ENCODE measurements at places on chromosomes 4 and X. TPM values are rescaled to one million over a fixed set of nuclear protein-coding genes. Genes with fewer than 3 reads are reported as not detected.

GRCh38 chr4:118033148-118034052, 886 bp upstream of the NDST3 start:
- H3K4me3 ChIP-seq = no peak overlapping the region
- peaks cover 28% of the 10 kb centered on the region for H3K27me3 ChIP-seq
- no peaks in the 10 kb centered on the region for H3K36me3 ChIP-seq
- DNase-seq = no peak

- H3K36me3 ChIP-seq = no peaks in the 10 kb centered on the region
- no peak overlapping the region for H3K27ac ChIP-seq
- no peaks in the 10 kb centered on the region for H3K4me1 ChIP-seq
These were observed 615.6 kb downstream of the CENPC start for GRCh38 chr4:66929748-66930147.

GRCh38 chr4:86452924-86453531, 93.2 kb upstream of the MAPK10 start:
- H3K4me1 ChIP-seq = no peaks in the 10 kb centered on the region
- H3K36me3 ChIP-seq = no peaks in the 10 kb centered on the region
- no peak overlapping the region for H3K27ac ChIP-seq
- H3K4me3 ChIP-seq = no peak overlapping the region

- H3K36me3 ChIP-seq = no peaks in the 10 kb centered on the region
- no peak overlapping the region for H3K4me3 ChIP-seq
- H3K27ac ChIP-seq = no peak overlapping the region
- no peaks in the 10 kb centered on the region for H3K27me3 ChIP-seq
These were observed 221.7 kb downstream of the ARHGAP24 start for GRCh38 chr4:85696661-85697060.

DNA sequence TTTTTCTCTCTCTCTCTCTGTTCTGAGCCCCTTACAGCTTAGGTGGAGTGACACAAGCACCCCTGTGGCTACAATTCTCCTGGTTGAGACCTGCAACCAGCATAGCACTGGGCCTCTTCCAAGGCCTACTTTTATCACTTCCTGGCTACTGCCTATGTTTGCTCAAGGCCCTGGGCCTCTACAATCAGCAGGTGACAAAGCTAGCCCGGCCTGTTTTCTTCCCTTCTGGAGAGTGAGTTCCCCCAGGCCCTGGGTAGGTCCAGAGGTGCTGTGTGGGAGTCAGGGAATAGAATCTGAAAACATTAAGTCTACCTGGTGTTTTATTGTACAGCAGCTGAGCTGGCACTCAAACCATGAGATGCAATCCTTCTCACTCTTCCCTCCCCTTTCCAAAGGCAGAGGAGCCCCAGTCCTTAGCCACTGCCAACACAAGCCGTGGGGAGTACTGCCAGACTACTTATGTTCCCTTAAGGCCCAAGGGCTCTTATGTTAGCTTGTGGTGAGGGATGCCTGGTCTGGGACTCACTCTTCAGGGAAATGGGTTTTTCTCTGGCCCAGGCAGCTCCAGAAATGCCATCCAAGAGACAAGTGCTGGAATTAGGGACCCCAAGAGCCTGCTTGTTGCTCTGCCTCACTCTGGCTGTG, 23.8 kb upstream of the MAGEC3 start:
- no peaks in the 10 kb centered on the region for H3K27me3 ChIP-seq
- no peaks in the 10 kb centered on the region for H3K36me3 ChIP-seq
- H3K27ac ChIP-seq = no peak overlapping the region
- H3K4me3 ChIP-seq = no peak overlapping the region
- no peak for DNase-seq

DNA sequence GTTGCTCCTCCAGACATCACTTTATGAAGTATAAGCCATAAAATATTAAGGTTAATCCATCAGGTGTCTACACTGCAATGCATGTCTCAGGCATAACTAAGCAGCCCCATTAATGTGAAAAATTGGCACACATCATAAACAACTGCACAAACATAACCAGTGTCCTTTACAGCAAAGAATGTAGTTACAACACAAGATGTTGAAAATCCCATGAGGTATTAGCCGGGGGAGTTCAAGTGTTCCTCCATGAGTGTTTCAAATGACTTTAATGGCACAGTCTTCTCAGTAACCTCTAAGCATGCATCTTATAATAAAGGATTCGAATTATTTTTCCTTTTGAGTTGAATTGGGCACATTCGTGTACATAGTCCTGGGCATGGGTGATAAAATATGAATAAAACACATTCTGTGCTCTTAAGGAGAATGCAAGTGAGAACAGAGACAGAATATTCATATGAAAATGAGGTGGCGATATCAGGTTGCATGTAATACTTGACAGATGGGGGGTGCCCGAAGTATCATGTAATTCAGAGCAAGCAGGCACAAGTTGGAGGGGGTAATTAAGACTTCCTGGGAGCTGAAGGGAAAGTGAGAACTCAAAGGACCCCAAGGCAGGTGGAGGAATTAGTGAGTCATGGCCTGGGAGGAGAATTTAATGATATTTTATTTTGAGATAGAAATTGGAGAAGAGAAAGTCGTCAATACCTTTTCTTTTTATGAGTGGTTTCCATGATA, 18.2 kb upstream of the VCX2 start:
- H3K36me3 ChIP-seq = no peaks in the 10 kb centered on the region
- H3K27ac ChIP-seq = no peak overlapping the region
- no peaks in the 10 kb centered on the region for H3K4me1 ChIP-seq
- H3K27me3 ChIP-seq = no peaks in the 10 kb centered on the region

GRCh38 chr4:67483868-67484602, 61.3 kb downstream of the CENPC start:
- no peaks in the 10 kb centered on the region for H3K4me1 ChIP-seq
- H3K36me3 ChIP-seq = peaks cover 12% of the 10 kb centered on the region
- no peak for DNase-seq
- H3K27ac ChIP-seq = no peak overlapping the region

DNA sequence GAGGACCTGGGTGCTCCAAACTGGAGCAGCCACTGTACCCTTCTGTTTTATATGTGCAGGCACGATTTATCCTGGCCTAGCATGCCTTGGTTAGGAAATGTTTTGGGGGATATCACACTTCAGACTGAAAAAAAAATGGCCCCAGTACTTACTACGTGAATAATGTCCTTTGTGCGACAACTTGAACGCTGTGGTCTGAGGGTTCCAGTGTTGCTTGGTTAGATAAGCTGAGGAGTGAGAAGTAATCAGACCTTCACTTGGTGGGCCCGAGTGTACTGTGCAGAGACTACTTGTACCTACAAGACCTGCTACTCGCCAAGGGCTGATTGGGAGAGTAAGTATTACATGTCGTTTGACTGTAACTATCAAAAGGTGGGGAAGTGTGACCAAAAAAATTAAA, 678 bp downstream of the DNAAF6 start:
- no peak overlapping the region for H3K27ac ChIP-seq
- no peak overlapping the region for H3K4me3 ChIP-seq
- no peaks in the 10 kb centered on the region for H3K36me3 ChIP-seq
- H3K4me1 ChIP-seq = no peaks in the 10 kb centered on the region
- no peaks in the 10 kb centered on the region for H3K27me3 ChIP-seq

GRCh38 chr4:167177925-167178324, 56.4 kb downstream of the SPOCK3 start:
- no peak overlapping the region for H3K27ac ChIP-seq
- no peaks in the 10 kb centered on the region for H3K4me1 ChIP-seq
- no peaks in the 10 kb centered on the region for H3K27me3 ChIP-seq
- DNase-seq = no peak

MAGEA12 gene
- polyA plus RNA-seq = not detected

PALLD gene
- polyA plus RNA-seq = 133 TPM

CDS1 gene
- polyA plus RNA-seq = 8.0 TPM

REST gene
- 3.3 TPM for polyA plus RNA-seq

TKTL2 gene
- not detected for polyA plus RNA-seq

ADAM29 gene
- not detected for polyA plus RNA-seq

MORC4 gene
- 44.7 TPM for polyA plus RNA-seq

TNIP3 gene
- 0.24 TPM for polyA plus RNA-seq

CNKSR2 gene
- 5.1 TPM for polyA plus RNA-seq

AFAP1 gene
- polyA plus RNA-seq = 4.9 TPM

TIGD2 gene
- 5.4 TPM for polyA plus RNA-seq

Data from adrenal gland (tissue), 19 donors.